ENCODE measurements at places on chromosomes 11 and 22.

GRCh38 chr11:64400102-64400501 lies 41.1 kb downstream of the RPS6KA4 start:
- no peak for DNase-seq

- peak; percentile 37 for DNase-seq
These were observed 11.9 kb downstream of the HIRA start for GRCh38 chr22:19419464-19420178.

GRCh38 chr11:119941636-119942411 lies 196.1 kb downstream of the TRIM29 start:
- no peak for DNase-seq

GRCh38 chr11:93160808-93161207 lies 37.0 kb downstream of the SLC36A4 start:
- DNase-seq, result no peak

DNA sequence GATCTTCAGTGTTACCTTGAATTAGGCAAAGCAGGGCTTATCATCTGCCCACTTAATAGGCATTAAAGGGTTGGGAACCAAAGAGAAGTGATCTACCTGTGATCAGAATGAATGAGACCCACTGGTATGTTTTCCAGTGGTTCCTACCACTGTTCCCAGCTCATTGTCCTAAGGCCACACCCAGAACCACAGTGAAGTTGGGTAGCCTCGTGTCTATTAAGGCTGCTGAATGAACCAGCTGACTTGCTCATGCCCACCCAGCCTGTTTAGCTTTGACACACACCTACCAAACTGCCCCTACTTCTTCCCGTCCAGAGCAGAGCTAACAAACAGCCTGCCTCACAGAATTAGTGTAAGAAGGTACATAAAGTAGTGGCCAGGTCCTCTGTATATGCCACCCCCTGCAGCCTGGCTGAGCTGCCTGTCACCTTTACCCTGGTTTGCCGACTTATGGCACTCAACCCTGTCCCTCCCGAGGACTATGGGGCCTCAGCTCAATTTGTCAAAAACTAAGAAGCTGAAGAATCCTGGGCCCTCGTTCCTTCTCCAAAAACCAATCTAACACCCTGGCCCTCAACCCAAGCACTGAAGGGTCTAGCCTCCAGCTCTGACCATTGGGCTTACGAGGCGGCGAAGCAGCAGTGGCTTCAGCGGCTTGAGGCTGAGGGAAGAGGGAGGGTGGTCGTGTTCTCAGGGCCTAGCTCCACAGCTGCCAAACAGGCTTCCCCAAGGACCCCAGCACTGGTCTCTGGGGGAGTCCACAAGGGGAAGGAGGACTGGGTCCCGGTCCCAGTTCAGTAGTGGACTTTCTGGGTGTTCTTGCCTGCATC lies 9.8 kb downstream of the UCP2 start:
- no peak for DNase-seq
